ENCODE measurements at places on chromosomes 4 and X.

GRCh38 chr4:6430927-6431326 lies 41.5 kb downstream of the PPP2R2C start:
- no peak for DNase-seq

- DNase-seq: no peak
These were observed 1500.8 kb upstream of the IGFBP7 start for GRCh38 chr4:58611012-58611411.

GRCh38 chr4:100979736-100980135 lies 367.6 kb downstream of the PPP3CA start:
- no peak for DNase-seq

DNA sequence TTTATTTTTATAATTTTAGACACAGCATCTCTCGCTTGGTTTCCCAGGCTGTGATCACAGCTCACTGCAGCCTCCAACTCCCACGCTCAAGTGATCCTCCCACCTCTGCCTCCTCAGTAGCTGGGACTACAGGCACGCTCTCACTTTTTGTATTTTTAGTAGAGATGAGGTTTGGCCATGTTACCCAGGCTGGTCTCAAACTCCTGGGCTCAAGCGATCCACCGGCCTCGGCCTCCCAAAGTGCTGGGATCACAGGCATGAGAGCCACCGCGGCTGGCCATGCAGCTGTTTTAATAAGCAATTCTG lies 39.1 kb downstream of the DHRSX start:
- DNase-seq: no peak

DNA sequence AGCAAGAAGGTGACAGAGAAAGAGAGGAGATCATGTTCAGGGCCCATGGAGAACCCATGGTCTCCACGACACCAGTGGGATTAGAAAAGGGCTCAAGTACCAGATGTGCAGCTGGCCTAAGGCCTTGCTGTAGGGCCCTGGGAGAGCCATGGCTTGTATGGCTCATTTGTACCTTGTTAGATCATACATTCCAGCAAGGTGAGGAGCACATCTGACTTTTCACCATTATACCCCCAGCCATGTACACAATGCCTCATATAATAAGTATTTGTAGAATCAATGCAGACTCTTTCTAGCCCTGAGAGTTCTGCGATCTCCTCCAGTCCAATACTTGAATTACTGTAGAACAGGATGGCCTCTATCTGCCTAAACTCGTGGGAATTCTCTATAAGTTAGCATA lies 94.2 kb upstream of the MAP3K15 start:
- no peak for DNase-seq

GRCh38 chrX:153883163-153883843 lies 2.7 kb downstream of the L1CAM start:
- DNase-seq: no peak

DNA sequence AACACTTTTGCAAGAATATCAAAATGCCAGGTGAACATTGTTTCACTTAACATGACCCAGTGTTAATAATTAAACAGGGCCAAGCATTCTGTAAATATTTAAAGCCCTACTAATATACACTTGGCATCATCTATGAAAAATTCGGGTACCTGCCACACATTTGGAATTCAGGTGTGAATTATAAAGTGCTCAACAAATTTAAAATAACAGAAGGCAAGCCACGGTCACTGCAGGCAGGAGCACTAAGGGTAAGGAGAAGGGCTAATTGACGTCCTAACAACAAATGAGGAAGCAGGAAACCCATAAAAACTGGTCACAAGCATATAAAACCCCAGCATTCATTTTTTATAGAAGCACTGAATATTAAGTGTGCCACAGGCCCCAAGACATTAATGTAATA lies 43.8 kb upstream of the CPEB2 start:
- DNase-seq: no peak

- no peak for DNase-seq
These were observed at the start of gene RNF212 for GRCh38 chr4:1113311-1114009. Gene RNF212 (minus strand): TSS chr4:1113564. CDS start chr4:1113464, 100 bp downstream.

- no peak for DNase-seq
These were observed 7.3 kb downstream of the SOD3 start for GRCh38 chr4:24802648-24803047.

GRCh38 chrX:4588466-4588865 lies 875.0 kb upstream of the PRKX start:
- no peak for DNase-seq

GRCh38 chr4:173333658-173334084 lies 487 bp downstream of the HMGB2 start:
- peak; percentile 39 for DNase-seq

DNA sequence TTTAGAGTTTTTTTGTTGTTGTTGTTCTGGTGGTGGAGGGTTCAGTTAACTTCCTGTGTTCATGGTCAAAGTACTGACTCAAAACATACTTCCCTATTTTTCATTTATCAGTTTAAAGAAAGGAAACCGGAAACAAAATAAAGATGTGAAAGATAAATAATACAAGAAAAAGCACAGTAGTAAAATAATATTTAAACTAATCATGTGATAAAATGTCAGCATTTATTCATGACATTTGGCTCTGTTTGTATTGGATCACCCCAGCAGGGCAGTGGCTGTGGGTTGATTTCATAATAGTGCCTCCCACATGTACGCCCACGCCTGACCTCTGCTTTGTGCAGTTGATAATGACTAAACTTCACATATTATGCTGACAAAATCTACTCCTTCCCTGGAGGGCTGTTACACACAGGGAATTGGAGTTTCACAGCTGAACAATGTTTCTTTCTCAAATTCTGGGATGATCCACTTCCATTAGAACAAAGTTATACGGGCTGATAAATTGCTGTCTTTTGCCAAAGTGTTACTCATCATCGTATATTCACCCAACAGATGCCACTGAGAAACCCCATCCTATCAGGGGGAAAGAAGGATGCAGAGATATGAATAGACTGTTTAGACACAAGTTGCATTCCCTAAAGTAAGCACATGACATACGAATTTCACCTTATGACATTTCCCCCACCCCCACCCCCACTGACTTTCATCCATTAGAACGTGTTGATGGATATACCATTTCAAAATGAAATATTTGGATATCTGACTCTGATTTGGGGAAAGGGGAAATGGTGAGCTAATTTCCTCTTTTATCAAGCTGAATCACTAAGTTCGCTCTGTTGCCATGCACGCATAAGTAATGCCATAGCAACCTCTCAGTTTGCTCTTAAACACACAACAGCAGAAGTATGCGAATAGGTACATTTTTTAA lies 48.3 kb downstream of the AMELX start:
- no peak for DNase-seq

GRCh38 chrX:23720117-23720677 lies 22.9 kb downstream of the ACOT9 start:
- DNase-seq: no peak

DNA sequence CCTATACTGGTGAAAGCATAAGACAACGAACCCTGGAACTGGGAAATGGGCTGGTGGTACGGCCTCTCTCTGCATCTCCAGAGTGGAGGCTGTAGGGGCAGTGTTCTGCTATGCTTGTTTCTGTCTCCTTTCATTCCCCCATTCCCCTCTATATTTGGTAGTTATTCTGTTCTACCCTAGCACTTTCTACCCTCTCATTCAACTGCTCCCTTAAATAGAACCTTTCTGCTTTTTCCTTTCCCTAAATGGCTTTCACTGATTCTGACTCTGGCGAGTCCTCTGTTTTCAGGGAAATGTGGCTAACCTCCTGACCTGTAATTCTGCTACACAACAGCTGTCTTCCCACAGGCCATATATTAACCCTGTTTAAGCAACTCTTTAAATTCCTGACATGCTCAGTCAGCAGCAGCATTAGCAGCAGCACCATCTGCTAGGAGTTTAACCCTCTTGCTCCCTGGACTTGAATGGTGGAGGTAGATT lies 94.2 kb downstream of the CXCL13 start:
- DNase-seq: peak; percentile 69

DNA sequence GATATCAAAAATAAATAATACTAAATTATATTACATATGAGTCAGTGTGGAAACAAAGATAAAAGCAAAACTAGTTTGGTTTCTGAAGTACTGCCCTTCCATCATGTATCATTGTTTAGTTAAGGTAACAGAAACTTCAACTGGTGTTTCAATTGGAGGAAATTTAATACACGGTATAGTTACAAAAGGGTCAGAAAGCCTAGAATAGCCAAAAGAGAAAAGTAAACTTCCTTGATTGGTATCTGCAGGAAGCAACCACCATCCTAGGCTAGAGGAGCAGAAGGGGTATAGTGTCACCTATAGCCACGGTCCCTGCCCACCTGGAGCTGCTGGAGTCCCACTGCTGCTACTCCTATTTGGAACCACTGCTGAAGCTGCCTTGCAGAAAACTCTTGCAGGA lies 185.6 kb downstream of the SLC7A11 start:
- DNase-seq: no peak

- DNase-seq: no peak
These were observed 345.1 kb downstream of the INPP4B start for GRCh38 chr4:142500966-142501365.

DNA sequence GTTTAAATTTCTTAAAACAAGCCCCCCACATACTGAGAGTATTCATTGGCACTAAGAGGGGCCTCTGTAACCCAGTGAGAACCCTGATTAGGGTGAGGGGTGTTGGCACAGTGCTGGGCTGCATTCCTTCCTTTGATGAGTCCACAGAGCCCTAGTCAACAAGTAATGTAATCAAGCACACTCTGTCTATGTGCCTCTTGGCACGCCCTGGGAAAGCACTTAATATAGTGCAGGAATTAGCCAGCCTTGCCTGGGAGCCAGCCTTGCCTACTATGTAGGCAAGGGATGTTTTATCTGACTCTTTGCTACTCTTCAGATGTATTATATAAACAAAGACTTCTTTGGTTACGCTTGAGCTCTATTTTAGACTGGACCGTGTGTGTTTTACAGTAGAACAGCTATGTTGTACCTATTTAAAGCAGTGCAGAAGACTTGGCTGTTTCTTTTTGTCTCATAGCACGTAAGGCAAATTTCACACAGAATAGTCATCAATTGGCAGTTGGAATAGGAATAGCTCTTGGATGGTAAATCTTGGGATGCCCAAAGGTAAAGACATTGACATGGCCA lies 64.3 kb downstream of the FRAS1 start:
- no peak for DNase-seq

- DNase-seq: no peak
These were observed 147.6 kb downstream of the STK32B start for GRCh38 chr4:5198656-5199541.

DNA sequence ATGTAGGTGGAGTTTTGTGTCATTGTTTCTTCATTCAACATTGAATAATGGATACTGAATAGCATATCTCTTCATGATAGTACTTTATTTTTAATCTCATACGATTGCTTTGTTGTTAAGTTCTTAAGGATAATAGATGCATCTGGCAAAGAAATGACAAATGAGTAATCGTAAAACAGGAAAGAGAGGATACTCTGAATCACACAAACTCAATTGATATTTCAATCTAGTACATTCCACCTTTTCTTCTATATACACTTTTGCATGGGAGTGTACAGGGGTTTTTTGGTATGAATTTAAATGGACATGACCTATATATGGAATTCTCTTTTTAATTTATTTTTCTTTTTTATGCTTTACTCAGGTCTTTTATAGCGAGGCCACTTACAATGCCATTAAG lies 186.9 kb upstream of the STK26 start:
- DNase-seq: no peak

- no peak for DNase-seq
These were observed 20.2 kb upstream of the RBPJ start for GRCh38 chr4:26300314-26301307.
